ENCODE measurements at places on chromosomes 4 and X.

DNA sequence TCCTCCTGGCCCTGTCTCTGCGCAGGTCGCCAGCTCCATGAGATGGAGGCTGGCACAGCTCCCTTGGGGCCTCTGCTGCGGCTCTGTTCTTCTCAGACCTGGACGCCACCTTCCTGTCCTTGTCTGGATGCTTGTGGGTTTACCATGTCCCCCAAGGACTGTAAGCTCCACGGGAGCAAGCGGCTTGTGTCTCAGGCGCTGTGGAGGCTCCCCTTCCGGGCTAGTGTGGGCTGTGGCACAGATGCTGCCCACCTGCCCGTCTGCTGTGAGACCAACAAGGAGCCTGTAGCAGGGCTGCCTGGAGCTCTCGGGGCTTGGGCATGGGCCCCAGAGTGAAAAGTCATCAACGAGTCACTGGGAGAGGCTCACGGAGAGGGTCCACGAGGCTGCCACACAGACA is 25.2 kb downstream of the NAT8L start:
- DNase-seq, result no peak

DNA sequence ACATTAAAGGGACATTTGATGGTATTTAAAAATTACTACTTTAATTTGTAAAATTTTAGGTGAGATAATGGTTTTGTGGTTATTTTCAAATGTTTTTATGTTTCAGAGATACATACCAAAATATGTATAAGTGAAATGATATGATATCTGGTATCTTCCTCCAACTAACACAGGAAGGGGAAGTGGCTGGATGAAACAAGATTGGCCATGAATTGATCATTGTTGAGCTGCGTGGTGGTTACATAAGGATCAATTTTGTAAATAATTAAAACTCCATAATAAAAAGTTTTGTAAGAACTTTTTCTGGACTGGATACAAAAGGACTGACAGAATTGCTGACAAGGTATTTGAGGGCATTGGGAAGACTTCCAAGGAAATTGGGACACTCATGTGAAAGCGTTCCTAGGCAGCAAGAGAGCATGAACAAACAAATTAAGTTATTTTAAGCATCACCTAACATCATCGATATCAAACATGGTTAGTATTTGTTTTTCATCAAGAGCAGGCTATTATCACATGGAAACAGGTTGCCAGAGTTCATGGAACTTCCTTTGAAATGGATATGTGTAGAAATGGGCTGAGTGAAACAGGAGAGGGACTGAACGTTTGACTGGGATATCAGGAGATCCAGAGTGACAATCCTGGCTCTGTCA is 4.4 kb upstream of the PGM2 start:
- no peak for DNase-seq

DNA sequence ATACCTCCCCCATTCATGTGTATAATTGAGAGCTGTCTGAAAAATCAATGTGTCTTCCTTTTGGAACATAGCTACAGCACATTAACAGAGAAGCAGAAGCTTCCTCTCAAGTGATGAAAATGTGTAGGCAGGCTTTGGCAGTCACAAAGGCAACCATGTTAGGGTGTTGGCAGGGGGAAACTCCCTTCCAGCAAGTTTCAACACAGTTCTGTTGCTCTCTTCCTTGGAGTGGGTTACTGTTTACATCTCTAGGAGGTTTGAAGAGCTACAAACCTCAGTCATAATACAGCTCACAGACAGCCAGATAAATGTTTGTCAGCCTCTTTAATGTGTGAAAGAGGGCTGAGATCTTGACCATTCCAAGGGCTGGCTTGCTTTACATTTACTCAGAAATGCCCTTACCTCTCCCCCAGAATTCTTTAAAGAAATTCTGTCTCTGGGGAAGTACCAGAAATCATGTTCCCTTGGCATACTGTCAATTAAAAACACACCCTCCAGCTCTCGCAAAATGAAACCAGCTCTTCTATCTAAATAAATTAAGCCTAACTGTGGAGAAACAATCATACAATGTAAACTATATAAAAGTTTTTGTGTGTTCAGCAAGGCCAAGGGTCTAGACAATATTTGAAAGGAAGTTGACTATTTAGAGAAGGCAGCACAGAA is 18.9 kb downstream of the ZBTB33 start:
- no peak for DNase-seq

DNA sequence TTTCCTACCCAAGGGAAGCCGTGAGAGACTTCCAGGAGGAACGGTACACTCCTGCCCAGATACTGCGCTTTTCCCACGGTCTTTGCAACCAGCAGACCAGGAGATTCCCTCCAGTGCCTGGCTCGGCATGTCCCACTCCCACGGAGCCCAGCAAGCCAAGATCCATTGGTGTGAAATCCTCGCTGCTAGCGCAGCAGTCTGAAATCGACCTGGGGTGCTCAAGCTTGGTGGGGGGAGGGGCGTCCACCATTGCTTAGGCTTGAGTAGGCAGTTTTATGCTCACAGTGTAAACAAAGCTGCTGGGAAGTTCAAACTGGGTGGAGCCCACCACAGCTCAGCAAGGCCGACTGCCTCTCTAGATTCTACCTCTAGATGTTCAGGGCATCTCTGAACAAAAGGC is 284.8 kb upstream of the FGF13 start:
- no peak for DNase-seq

DNA sequence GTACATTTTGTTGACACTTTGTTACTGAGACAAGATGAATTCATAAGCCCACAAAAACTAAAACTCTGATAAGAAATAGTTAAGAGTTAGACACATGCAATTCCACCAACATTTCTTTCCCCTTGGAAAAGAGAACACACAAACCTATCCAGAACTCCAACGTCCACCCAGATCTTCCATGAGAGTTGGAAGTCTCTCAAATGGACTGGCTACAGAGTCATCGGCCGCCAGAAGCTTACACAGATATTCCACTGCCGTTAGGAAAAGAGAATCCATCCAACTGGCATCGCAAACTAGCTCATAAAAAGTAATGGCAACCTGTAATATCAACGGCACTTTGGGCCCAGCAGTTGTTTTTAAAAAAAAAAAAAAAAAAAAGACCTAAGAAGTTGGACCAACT is 114.7 kb downstream of the PRKX start:
- no peak for DNase-seq

- DNase-seq, result peak; percentile 51
These were observed 30.6 kb upstream of the NSUN7 start for GRCh38 chr4:40719008-40719623.

DNA sequence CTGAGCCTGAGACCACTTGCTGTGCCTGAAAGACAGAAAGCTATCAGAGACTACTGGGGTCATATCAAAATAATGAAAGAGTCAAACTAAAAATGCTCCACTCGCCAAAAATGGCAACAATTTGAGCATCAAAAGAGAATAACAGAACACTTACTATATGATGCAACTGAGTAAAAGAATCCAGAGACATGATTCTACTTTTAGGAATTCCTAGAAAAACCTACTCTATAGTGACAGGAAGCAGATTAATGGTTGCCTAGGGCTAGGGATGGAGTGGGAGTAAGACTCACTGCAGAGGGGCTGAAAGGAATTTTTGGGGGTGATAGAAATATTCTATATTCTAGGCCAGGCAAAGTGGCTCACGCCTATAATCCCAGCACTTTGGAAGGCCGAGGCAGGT is 29.4 kb upstream of the SLAIN2 start:
- DNase-seq, result no peak

DNA sequence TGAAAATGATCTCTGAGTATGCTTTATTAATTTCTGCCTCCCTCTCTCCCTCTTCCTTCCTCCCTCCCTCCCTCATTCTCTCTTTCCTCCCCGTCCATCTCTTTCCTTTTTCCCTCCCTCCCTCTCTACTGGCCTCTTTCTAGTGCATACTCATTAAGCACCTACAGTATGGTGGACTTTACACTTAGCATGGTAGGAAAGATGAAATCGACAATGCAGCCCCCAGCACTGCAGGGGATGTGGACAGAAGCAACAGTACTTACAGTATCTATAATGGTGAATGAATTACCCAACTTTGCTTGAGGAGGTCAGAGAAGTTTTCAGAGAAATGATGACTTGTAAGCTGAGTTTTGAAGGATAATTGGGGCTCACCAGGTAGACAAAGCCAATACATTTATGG is 143.8 kb upstream of the RPS6KA3 start:
- DNase-seq, result no peak

DNA sequence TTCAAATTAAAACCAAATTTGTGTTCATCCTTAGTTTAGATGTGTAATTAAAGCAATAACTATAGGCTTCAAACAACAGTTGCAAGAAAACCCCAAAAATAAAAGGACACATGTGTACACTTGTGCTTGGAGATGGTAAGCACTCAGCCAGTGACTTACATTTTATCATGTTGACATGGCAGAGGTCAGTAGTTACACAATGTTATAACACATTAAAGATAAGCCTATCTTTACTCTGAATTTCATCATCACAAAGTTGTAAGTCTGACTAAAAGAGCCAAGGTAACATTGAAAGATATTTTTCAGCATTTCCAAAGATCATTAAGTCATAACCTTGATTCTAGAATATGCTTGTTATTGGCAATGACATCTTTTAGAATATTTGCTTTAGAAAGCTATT is 98.5 kb upstream of the PNPLA4 start:
- no peak for DNase-seq

- no peak for DNase-seq
These were observed 66.4 kb upstream of the BANK1 start for GRCh38 chr4:101724093-101724492.

DNA sequence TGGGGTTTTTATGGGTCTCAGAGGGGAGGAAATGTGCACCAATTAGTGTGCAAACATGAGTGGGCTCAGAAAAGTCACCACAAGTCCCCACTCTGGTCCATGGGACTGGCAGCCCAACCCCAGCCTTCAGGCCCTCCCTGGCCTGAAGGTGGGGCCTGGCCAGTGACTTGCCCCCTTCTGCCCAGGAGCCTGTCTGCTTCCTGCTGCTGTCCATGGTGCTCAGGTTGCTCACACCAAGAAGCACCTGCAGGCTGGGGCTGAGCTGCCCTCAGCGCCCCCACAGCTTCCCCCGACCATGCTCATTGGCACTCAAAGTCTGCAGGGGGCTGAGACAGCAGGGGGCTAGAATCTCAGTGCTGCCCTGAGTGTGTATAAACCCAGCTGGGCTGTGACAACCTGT is 30.6 kb upstream of the GC start:
- DNase-seq, result no peak

- no peak for DNase-seq
These were observed 3.9 kb downstream of the SUPT20HL1 start for GRCh38 chrX:24364326-24364725.

GRCh38 chr4:169258141-169258540 is 12.6 kb downstream of the SH3RF1 start:
- no peak for DNase-seq

DNA sequence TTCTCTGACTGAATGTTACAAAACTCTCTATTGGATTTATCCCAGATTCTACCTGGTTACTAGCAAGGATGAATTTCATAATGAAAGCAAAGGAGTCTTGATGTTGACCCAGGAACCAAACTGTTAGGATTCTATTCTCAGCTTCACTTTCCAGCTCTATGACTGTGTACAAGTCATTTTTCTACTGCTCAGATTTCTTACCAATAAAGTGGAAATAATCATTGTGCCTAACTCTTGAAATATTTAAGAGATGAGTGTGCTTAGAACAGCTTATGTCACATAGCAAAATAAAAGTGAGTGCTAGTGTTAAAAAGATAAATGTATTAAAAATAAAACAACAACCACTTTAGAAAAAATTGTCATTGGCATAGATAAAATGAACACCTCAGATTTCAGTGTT is 45.6 kb downstream of the EPHA5 start:
- peak; percentile 23 for DNase-seq

DNA sequence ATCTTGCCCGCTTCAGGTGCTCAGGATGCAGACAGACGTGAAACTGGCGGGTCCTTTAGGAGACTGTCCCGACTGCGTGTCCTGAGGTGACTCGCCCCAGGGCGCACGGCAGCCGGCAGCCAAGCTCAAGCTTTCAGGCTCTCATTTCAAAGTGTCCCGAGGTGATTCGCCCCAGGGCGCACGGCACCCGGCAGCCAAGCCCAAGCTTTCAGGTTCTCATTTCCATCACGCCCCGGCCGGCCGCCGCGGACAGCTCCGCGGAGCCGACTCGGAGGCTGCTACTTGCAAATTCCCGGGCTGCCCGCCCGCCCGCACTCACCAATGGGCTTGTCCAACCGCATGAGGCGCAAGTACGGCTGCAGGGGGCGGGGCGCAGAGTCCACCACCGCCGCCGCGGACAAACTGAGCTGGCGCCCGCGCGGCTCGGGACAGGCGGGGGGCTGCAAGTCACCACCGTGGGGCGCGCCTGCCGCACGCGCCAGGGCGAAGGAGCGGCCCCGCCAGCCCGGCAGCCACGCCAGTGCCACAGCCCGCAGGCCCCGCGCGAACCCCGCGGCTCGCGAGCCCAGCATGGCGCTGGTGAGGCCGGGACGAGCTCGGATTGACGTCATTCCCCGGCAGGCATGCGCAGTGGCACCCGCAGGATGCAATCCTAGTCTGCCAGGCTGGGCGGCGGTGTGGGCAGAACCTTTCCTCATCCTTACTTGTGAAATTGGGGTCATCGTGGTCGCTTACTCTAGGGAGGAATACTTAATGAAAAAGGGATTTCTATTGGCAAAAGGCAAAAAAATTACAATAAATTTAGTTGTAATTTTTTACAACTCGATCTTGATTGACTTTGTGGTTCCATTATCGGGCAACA is at the start of gene COQ2:
TSS of gene COQ2 (minus strand) at position 606 of the 862 bp plus-strand sequence. CDS start at position 572, 34 bp downstream.
- DNase-seq, result peak; percentile 83

DNA sequence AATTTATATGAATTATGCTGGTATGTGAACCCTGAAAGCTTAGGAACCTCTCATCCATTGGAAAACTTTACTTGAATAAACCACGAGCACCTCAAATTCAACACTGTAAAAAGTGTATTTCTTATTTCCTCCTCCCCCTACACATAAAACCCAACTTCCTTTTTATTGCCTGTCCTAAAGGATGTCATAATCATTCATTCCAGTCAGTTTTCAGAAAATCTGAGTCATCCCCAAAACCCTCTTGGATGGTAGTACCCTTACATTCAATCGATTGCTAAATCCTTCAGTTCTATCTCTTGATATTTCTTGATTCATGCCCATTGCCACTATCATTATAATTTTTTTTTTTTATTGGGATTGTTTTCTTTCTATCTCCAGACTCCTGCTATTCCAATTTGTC is 91.1 kb upstream of the ATP8A1 start:
- no peak for DNase-seq

All from HCEC 1CT (cell line).